Cardiac septum (tissue), 1 donor: ENCODE measurements at places on chromosomes 1 and 21. TPM values are rescaled to one million over a fixed set of nuclear protein-coding genes. Genes with fewer than 3 reads are reported as not detected.
A peak's percentile ranks its signal among the peaks of the same experiment; 100 is the strongest.

DNA sequence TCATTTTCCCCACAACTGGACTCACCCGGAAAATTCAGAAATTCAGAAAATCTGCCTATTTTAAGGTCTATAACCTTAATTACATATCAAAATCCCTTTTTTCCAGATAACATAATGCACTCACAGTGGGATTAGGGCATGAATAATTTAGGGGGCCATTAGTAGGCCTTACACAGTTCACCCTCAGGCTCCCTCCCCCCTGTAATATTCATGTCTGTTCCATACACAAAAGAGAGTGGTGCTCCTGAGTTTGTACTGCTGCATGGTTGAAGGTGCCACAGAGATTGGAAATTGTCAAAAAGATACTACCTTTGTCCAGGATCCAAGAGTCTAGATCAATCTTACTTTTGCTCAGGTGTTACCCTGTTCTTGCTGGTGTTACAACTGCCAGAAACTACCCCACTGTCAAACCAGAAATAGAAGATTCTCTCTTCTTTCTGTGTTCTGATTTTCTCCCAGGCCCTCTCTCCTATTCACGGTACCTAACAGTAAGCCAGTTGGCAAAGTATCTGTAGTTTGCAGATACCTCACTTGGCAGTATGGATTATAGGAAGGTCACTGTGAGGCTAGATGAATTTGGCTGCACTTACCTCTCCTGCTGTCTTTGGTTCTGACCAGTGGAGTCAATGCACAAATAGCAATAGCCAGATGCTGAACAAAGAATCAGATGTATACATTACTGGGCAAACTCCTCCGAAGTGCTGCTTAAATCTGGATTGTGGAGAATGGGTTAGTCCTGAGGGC lies 53.2 kb downstream of the C1orf198 start:
- no peak for DNase-seq

DNA sequence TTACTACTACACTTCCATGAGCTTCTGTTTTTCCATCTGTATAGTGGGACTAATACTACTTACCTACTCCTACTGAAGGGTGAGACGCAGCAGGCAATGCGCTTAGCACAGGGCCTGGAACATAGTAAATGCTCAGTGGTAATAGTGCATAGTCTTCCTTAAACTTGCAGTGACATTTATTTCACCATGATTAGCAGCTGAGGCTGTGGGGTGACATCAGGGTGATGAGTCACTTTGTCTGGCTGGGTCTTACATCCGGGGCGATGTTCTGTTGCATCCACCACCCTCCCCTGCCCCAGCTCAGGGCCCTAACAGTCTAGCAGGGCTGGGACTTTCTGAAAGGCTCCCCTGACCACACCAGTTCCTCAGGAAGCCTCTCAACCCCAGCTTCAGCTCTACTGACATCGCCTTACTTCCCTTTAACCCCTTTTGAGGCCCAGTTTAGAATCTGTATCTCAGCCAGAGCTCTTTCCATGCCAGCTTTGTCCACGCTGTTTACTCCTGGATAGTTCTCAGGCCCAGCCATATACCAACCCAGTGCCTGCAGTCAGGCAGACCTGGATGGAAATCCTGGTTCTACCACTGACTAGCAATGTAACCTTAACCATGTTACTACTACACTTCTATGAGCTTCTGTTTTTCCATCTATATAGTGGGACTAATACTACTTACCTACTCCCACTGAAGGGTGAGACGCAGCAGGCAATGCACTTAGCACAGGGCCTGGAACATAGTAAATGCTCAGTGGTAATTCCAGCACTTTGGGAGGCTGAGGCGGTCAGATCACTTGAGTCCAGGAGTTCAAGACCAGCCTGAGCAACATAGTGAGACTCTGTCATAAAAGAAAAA lies 66.3 kb downstream of the CD58 start:
- DNase-seq = peak; percentile 93

DNA sequence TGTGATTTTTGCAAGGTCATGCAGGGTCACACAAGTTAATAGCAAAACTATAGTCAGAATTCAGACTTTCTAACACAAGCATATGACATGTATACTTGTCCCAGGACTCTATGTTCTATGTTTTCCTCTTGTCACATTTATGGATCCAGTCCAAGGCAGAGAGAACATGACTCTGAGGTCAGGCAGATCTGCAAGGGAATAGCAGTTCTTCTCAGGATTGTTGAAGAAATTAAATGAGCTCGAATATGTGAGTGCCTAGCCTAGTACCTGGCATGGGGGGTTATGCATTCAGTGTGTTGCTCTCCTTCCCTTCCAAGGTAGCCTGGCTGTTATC lies 9.5 kb upstream of the RPTN start:
- no peak for DNase-seq

DNA sequence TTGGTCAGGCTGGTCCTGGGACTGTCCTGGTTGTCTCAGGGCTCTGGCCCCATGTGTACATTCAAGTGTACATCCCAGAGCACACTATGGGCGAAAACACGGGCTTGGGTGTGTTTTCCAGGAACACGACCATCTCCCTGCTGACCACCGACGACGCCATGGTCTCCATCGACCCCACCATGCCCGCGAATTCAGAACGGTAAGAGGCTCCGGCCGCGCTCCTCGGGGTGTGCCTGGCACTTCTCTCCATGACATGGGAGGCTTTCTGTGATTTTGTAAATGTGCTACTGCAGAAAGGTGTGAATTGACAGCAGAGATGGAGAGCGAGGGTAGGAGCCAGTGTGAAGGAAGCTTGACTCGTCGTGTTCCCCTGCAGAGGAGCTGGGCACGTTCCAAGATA lies 34.4 kb downstream of the PDE9A start:
- DNase-seq = no peak

- no peak for DNase-seq
These were observed 106.0 kb downstream of the PTPRU start for GRCh38 chr1:29342351-29342750.

GRCh38 chr1:42936309-42937078 lies 22.2 kb downstream of the SLC2A1 start:
- peak; percentile 70 for DNase-seq

The TRNP1 gene
- total RNA-seq = 42.2 TPM

The RGS4 gene
- 10.7 TPM for total RNA-seq

GRCh38 chr1:211975152-211975941 lies 60.0 kb downstream of the INTS7 start:
- no peak for DNase-seq

DNA sequence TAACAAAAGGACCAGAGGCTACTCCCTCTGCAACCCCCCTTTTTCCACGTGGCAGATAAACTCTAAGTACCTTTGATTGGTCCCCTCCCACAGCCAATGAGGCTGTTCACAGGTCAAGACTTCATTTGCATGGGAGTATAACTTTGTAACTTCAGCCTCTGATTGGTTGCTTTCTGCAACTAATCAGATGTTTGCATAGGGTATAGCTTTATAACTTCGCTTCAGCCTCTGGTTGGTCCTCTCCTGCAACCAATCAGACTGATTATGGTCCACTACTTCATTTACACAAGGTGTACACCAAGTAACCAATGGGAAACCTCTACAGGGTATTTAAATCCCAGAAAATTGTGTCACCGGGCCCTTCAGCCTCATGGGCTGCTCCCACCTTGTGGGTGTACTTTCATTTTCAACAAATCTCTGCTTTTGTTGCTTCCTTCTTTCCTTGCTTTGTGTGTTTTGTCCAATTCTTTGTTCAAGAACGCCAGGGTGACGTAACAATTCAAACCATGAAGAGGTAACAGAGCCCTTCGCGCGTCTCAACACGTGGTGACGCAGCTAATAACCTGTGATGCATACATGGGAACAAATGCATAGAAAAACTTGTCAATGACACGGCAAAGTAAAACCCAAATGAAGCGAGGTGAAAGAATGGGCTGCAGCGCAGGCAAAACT lies 47.2 kb downstream of the VPS26C start:
- no peak for DNase-seq

GRCh38 chr21:46424621-46425020 lies 34.1 kb upstream of the DIP2A start:
- DNase-seq = no peak

- no peak for DNase-seq
These were observed at the start of gene GBP1 for GRCh38 chr1:89065079-89065868. Gene GBP1, minus strand, starts transcription at chr1:89065208. Its CDS starts 1,974 bp downstream, at chr1:89063234.

DNA sequence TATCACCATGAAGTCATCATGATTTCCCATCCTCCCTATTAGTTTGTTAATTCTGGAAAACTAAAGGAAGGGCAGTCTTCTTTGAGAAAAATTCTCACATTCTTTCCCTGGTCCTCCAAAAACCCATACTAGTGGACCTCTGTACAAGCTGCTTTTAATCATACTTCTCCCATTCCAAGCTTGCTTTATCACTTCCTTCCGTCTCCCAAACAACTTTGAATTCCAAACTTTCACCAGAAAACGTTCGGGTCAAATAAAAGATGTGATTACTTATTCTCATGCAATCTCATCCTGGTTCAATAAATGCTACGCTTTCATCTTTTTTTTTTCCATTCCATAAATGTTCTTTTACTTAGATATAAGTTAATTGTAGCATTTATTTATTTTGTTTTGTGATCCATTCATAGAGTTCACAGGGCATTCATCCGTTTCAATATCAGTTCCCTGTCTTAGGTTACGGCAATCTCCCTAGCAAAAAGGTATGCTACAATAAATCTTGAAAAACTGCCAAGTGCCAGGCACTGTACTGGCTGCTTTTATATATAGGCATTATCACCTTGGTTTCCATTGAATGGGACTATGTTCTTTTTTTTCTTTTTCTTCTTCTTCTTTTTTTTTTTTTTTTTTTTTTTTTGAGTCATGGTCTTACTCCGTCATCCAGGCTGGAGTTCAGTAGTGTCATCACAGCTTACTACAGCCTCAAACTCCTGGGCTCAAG lies 100.2 kb upstream of the GREM2 start:
- no peak for DNase-seq

GRCh38 chr1:17375651-17376050 lies 3.7 kb downstream of the PADI6 start:
- no peak for DNase-seq

The PGLYRP3 gene
- not detected for total RNA-seq

The FCRL2 gene
- total RNA-seq = not detected

- DNase-seq = no peak
These were observed 353.5 kb upstream of the B3GALT2 start for GRCh38 chr1:193539731-193540459.

The SV2A gene
- 0.83 TPM for total RNA-seq

The RXFP4 gene
- not detected for total RNA-seq

- DNase-seq = peak; percentile 77
These were observed 69.0 kb downstream of the CD46 start for GRCh38 chr1:207820568-207821463.

- DNase-seq = no peak
These were observed 8.8 kb downstream of the TMEM63A start for GRCh38 chr1:225873281-225873850.

DNA sequence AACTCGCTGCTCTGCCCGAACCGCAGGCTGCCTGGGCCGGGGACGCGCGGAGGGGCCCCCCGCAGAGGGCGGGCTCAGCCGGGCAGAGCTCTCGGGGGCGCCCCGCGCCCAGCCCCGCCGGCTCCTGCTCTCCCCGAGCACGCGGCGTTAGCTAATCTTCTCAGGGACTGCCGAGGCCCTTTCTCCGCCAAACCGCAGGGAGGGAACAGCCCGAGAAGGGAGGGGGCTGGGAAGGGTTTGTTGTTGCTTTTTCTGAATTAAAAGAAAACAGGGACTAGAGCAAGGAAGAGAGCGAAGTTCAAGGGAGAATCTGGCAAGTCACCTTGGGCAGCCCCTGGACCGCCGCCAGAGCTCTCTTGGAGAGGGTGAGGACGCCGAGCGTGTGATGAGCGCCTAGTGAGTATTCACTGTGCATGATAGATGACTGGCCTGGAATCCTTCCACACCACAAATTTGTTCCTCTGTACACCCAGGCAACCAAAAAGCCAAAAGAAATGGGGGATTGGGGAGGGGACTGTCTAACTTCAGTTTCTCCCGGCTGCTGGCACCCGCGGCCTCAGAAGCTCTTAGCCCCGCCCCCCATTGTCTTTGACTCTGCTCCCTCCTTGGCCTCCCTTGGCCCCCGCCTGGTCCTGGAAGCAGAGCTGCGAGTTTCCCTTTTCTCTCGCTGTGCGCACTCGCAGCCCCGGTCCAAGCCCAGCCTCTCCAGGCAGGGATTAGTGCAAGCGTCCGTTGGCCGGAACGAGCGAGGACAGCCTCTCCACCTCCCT lies 19.7 kb upstream of the LMX1A start:
- DNase-seq = peak; percentile 91

DNA sequence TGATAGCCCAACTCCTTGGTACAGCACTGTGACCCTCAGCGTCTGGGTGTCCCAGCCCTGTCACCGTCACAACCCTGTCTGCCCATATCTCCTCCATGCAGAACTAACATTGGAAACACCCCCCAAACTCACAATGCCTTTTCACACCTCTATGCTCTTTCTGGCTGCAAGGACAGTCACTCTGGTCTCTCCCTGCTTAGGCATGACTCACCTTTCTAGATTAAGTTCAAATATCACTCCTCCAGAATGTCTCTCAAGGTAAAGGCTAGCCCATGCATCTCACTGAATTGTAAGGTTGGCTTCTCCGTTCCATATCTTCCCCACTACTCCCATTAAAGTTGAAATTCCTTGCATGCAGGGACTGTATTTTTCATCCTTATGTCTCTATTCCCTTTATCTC lies 17.0 kb upstream of the CAPN8 start:
- DNase-seq = no peak
